Transverse colon (tissue), 4 donors: ENCODE measurements at places on chromosomes 16 and 17.

- DNase-seq, result no peak
These were observed 71.2 kb downstream of the KLHDC4 start for GRCh38 chr16:87694441-87695125.

GRCh38 chr17:51612692-51613091 is 352.3 kb downstream of the UTP18 start:
- no peak for DNase-seq

DNA sequence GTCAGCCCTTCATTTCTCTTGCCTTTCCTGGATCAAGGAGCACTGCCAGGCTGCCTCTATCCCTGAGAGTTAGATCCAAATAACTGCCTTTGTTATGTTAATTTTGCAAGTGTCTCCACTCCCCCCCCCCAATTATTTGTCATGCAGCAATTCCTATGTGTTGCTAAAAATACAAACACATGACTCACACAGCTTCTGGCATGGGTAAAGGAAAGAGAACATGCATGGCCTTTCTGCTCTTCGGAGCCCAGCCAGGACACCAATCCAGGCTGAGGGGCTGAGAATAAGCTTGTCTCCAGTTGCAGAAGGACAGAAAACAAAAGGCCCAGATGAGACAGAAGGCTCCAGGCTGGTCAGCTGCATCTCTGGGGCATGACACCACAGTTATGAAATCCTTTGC is 148.0 kb upstream of the TNRC6C start:
- peak; percentile 26 for DNase-seq

- DNase-seq, result no peak
These were observed 129.2 kb upstream of the NACA2 start for GRCh38 chr17:61720016-61720795.

GRCh38 chr17:75647061-75647460 is 13.8 kb downstream of the SMIM5 start:
- DNase-seq, result no peak

DNA sequence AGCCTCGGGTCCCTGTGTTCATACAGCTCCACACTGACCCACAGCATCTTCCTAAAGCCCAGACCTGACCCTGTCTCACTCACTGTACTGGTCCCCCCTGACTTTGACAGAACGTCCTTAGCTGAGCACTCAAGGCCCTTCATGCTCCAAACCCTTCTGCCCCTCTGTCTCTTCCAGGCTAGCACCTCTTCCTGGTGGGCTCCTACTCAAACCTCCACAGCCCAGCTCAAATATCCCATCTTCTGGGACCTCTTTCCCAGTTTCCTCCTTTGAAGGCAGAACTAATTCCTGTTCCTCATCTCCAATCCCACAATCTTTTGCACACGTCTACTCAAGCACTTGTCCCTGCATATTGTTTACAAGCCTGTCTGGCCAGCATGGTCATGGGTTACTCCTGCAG is 8.8 kb downstream of the GRIN2C start:
- no peak for DNase-seq

DNA sequence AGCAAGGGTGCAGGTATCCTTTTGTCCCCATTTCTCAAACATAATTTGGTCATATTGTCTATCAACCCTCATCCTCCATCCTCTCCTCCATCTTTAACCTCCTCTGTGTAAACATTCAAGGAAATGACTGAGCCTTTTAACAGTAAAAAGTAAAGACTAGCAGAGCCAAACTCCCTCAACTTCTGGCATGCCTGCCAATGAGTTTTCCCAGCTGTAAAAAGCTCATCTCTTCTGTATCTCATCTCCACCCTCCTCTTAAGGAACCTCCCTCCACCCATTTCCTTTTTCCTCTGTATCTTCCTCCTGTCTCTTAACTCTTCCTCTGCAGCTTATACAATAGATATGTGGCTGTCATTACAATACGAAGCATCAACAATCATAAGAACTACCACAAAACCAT is 76.9 kb upstream of the PSMD7 start:
- DNase-seq, result no peak

- peak; percentile 70 for DNase-seq
These were observed 527 bp downstream of the TRAF4 start for GRCh38 chr17:28744104-28744971.

DNA sequence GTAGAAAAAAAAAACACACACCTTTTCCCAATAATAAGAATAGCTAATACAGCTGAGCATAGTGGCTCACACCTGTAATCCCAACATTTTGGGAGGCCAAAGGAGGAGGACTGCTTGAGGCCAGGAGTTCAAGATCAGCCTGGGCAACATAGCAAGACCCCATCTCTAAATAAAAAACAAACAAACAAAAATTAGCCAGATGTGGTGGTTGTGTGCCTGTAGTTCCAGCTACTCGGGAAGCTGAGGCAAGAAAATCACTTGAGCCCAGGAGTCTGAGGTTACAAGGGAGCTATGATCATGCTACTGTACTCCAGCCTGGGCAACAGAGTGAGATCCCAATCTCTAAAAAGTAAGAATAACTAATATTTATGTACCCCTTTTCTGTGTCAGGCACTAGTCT is 42.8 kb upstream of the GFOD2 start:
- DNase-seq, result no peak

DNA sequence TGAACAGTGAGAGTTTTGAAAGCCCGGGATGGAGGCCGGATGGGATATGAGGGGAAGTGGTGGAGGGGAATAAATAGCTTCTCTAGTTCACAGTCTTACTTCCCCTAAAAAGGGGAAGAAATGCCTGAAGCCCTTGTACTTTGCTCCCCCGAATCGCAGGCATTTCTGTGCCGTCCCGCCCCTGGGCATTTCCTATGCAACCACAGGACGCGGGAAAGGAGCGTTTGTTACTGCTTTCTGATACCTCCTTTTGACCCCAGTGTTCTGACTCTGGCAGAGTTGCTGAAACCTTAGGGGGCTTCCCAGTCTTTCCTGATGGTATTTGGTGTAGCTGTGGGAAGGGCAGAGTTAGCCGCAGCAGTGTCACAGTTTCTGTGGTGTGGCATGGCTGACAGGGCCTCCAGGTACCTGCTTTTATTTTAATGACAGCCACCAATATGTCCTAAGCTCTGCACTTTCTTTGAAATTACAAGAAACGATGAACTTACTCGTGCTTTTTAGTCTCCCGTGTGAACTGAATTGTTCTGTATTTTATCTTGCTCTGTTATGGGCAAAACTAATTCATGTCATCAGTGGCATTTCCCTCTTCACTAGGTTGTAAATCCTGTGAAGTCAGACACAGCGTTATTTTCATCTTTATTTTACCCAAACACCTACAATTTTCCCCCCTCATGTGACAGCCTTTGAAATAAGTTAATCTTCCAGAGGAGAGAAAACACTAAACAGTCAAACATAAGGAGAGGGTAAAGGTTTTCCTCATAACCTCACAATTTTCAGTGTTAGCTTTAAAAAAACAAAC is 27.1 kb downstream of the USP10 start:
- peak; percentile 45 for DNase-seq

GRCh38 chr17:12022310-12022709 is 1.6 kb downstream of the MAP2K4 start:
- DNase-seq, result no peak

GRCh38 chr17:50620858-50621257 is 13.8 kb upstream of the ABCC3 start:
- no peak for DNase-seq

DNA sequence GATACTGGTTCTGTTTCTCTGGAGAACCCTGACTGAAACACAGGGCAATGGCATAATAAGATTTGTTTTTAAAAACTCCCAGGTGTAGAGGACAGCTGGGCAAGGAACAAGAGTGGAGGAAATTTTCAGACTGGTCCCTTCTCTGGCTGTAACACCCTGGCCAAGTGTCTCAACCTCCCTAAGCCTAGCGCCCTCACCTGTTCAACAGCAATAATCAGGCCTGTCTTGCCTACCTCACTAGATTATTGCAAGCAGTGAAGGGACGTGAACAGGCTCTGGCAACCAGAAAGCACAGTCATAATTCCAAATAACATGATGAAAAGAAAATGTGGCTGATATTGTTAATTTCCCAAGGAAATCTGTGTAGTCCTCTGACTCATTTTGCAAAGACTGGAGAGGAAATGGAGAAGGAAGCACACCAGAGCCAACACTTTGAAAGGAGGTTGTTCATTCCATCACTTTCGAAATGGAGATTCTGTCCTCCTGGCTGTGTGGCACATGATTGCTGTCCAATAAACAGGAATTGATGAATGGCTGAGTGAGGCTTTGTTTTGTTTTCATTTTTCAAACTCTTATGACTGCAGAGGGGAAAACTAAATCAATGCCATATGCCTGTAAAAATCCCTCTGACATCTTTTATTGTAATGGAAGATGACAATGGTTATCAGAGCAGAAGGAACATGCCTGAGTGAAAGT is 87.5 kb upstream of the HLF start:
- no peak for DNase-seq

DNA sequence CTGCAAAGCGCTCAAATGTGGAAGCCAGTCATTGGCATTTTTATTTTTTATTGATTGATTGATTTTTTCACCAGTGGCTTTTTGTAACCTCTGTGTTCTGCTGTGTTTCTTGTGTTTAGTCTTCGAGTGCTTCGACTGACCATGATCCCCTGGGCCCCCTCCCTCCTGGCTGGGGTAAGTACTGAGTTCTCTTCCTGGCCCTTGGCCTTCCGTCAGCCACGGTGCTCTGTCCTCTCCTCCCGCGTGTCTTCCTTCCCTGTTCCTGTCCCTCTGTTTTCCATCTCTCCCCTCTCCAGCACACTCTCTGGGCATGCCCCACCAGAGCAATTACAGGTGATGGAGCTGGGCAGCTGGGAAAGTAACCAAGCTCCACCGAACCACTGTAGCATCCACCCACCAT is 25.8 kb upstream of the CLEC18A start:
- no peak for DNase-seq

GRCh38 chr16:75385507-75386152 is 47.7 kb downstream of the CFDP1 start:
- no peak for DNase-seq

GRCh38 chr17:9028202-9028987 is 7.1 kb downstream of the NTN1 start:
- no peak for DNase-seq
